Mucosa of descending colon (tissue), 3 donors: ENCODE measurements at places on chromosomes 5 and 9.

DNA sequence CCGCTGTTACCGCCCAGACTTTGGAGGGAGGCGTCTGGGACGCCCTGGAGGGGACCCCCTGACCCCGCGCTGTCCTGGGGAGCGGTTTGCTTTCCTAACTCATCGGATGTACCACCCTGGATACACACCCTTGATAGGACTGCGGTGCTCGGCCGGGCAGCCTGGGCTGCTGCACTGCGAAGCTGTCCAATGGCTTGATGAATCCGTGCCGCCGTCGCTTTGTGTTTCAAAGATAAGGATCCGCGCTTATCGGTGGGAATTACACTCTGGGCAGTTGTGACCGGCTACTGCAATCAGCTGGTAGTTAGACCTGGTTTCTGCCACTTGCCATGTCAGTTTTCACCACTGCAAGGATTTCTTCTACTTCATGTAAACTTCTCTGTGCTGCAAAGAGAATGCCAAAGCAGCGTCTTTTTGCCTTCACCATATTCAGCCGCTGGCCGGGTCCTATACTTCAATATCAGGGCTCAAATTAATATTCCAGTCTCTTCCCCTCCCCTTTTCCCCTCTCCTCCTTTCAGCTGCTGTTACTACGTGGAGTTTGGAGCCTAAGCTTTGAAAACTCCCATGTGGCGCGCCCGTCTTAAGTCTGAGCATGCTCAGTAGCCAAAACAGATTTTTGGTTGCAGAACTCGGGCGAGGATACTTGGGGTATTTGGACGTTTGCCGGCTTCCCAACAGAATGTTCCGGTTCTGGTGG, 727 bp downstream of the SMAD5 start:
- peak; percentile 76 for DNase-seq

DNA sequence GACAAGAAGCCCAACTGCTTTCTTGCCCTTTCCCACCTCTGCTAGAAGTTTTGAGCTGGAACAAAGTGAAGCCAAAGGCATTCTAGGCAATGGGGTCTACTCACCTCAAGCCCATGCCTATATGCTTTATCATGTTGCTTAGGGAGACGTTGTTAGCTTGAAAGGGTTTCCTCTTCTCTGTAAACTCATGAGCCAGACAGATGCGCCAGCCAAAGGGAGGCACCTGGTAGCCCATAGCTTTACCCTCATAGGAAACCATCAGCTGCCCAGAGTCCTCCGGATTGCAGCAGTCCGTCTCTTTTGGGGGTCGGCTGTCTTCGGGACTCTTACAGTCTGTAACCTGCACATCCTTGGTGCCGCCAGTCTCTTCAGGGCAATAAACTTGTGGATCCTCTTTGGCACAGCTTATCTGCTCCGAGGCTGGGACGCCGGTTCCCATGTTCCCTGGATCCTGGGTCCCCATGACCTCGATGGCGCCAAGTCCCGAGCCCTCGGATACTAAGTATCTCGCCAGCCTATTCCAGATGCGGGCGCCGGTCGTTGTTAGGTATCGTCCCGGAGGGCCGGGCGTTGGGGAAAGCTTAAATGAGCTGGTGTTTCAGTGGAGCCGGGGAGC, 678 bp downstream of the GBA2 start:
- DNase-seq, result peak; percentile 40

DNA sequence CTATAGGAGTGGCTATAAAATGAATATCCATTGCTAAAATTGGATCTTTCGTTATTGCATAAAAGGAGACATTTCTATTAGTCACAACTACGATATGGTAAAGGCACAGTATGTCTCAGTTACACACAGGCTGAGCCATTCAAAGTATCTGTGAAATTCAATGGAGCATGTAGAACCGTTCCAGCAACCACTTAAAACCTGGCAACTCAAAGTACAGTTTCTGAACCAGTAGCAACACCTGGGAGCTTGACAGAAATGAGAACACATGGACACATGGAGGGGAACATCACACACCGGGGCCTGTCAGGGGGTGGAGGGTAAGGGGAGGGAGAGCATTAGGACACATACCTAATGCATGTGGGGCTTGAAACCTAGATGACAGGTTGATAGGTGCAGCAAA, 15.4 kb downstream of the POC5 start:
- no peak for DNase-seq

DNA sequence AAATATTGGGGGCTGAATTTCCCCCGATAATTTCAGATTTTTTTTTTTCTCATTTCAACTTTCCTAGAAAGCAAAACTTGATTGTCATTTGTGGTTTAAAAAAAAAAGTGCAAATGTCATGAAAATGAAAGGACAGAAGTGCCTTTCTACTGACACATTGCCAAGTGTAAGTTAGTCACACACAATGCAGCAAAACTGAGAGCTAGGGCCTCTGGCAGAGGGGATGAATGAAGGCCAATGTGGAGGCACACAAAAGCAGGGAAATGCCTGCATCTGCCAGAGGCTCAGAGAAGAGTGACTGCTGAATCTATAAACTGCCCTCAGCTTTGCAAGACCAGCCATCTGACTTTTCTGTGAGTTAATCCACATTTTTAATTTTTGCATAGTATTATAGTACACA, 6.8 kb upstream of the IFNA5 start:
- no peak for DNase-seq

GRCh38 chr5:1246711-1247431, 21.7 kb downstream of the SLC6A18 start:
- no peak for DNase-seq

DNA sequence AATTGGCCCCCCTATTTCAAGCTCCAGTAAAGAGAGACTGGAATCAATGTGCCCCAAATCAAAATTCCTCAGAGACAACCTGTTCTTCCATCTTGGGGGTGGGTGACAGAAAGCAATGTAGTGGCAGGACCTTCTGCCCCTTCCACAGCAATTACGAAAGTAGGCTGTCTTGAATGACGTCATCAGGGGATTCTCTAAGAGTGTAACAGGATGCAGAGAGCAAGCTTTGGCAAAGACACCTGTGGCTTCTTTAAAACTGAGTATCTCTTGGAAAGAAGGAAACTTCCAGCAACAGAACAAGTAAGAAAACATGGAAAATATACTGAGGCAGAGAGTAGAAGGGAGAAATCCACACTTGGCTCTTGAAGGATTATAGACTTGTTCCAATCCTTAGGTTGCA, 247.6 kb upstream of the PDE4D start:
- no peak for DNase-seq

- DNase-seq, result no peak
These were observed 44.0 kb downstream of the OTULIN start for GRCh38 chr5:14708551-14708950.

DNA sequence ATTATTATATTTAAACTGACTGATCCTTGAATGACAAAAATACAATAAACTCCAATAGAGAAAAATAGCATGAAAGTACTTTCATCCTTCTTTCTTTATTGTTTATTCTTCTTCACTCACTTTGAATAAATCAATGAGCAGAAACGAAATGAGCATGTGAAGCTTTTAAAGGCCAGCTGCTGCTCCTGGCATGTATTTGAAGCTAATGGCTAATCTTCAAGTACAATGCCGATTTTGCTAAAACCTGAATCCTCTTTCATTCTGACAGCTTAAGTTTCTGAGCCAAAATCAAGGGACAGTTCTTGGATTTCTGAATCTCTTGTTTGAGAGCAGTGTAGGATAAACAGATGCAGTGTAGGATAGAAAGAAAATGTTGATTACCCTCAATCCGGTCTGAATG, 237.3 kb downstream of the CDH10 start:
- DNase-seq, result no peak

- DNase-seq, result no peak
These were observed 97.9 kb upstream of the CPEB4 start for GRCh38 chr5:173790177-173790719.

GRCh38 chr9:35726931-35727330, 5.1 kb downstream of the TLN1 start:
- peak; percentile 54 for DNase-seq

- DNase-seq, result no peak
These were observed 114.0 kb downstream of the ADAMTSL1 start for GRCh38 chr9:18588002-18588401.

DNA sequence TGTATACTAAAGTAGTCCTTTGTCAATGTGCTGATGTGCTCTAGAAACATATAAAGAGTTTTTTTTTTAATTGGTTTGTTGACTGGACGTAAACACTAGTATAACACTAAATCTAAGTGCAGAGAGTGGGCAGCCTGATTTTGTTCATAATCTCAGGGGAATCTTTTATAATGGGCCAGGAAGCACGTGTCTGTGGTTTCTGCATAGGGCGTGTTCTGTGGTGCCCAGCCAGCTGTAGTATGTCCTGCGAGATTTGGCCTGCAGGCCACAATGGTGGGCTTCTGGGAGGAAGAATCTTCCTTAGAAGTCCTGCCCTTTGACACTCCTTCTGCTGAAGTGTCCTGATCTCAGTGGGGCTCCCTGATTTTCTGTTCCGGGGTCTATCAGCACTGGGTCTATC, 49.0 kb upstream of the DHFR start:
- DNase-seq, result no peak

GRCh38 chr9:97073506-97073905, 34.6 kb upstream of the CTSV start:
- no peak for DNase-seq

DNA sequence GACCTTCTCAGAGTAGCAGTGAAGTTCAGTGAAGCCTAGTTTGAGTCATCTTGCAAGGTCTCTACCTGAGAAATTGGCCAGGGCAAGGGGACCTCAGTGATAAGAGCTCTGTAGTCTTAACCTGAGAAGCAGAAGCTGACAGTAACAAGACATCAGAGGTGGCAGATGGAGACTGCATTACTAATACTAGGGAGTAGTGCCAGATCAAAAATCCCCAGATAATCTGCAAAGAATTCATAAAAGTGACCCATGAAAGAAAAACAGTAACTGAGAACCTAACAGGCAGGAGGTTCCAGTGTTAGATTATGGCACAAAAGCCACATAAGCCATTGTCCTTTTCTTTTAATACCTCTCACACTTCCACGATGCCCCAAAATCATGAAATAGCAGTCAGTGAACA, 175.5 kb downstream of the MUSK start:
- no peak for DNase-seq

- DNase-seq, result no peak
These were observed 58.1 kb downstream of the EBF1 start for GRCh38 chr5:159041444-159042198.

DNA sequence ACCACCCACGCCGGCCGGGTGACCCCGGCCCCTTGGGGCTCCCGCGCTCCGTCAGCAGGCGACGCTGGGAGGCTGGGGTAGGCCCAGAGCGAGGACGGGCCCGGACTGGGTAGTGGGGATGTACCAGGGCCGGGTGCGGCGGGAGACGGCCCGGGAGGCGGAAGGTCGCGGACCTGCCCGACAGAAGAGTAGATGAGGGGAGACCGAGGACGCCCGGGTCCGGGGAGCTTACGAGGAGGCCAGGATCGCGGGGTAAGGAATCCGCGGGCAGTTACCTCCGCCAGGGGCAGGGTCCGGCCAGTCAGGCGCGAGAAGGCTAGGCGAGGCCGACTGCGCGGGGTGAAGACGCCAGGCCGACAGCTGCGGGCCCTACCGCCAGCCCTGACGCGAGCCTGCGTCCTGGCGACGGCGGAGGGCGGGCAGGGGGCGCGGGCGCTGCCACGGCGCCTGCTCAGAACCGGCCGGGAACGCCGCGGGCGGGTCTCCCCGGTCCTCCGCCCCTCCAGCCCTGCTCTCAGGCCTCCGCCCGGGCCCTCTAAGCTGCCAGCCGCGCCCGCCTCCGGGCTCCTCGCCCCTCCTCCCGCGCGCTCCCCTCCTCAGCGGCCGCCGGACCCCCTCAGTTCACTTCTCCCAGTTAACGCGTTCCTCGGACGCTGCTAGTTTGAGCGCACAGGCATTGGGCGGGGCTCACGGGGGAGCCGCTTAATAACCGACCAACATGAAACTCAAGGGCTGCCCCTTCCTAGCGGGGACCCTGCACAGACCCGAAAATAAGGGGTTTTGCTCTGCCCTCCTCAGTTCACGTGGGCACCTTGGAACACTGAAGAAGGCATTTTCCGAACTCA, at the start of gene CPLANE1:
TSS of gene CPLANE1 (minus strand) at position 407 of the 845 bp plus-strand sequence. CDS start 1,678 bp downstream, outside the sequence.
- peak; percentile 84 for DNase-seq

DNA sequence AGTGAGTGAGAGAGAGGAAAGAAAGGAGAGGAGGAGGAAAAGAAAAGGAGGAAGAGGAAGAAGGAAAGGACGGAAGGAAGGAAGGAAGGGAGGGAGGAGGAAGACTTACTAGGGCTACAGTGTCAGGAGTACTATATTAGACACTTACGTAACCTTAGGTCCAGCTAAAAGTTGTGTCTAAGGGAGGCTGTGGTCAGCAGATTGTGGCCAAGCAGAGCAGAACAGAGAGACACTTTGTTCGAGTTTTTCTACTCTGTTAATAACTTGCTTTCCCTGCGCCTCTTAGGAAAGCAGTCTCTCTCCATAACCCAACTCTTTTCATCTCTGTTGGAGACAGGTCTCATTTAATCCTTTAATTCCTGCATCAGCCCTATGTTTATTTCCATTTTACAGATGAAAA, 138.9 kb downstream of the KCNN2 start:
- DNase-seq, result no peak

- no peak for DNase-seq
These were observed 27.1 kb upstream of the ACTBL2 start for GRCh38 chr5:57509501-57510260.

GRCh38 chr5:135995976-135996375, 32.8 kb upstream of the TGFBI start:
- DNase-seq, result no peak

DNA sequence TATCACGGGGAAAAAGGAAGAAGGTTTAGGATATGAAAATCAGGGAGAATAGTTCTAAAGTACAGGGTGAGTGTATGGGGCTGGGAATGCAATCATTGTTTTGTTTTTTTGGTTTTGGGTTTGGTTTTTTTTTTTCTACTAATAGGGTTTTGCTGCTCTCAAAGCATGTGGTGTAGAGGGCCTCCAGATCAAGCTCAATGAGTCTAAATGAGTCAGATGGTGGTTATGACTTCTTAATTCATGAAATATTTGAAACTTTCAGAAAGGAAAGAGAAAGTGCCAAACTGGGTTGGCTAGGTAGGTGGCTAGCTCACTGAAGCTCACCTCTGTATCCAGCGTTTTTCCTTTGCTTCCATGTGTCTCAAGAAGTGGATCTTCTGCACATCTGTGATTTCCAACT, 10.7 kb downstream of the OR1L8 start:
- no peak for DNase-seq

GRCh38 chr5:147321569-147321968, 86.7 kb downstream of the STK32A start:
- no peak for DNase-seq

GRCh38 chr5:134568337-134568700, 42.8 kb downstream of the JADE2 start:
- no peak for DNase-seq

- no peak for DNase-seq
These were observed 299.6 kb downstream of the FAM170A start for GRCh38 chr5:119928974-119929373.

- DNase-seq, result no peak
These were observed 337.5 kb downstream of the ZNF608 start for GRCh38 chr5:124408738-124409453.

GRCh38 chr5:97245386-97245785, 62.3 kb upstream of the RIOK2 start:
- DNase-seq, result no peak
